ENCODE measurements at places on chromosomes 11 and 22.

DNA sequence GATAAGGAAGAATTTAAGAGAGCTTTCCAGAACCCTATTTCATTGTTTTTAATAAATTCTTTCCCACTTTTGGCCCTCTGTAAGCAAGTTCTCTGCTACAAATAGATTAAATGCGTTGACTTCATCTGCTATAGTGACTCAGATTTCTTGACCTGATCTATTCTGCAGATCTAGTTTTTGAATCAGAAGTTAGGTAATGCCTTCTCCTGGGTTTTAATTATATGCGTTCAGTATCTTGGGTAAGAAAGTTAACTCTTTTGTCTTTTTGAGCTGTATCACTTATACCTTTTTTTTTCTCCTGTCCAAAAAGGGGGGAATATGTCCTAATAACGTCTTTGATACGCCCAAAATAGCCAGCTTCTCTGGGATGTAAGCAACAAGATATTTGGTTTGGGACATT lies 2.4 kb upstream of the HEPHL1 start:
- no peak for DNase-seq

DNA sequence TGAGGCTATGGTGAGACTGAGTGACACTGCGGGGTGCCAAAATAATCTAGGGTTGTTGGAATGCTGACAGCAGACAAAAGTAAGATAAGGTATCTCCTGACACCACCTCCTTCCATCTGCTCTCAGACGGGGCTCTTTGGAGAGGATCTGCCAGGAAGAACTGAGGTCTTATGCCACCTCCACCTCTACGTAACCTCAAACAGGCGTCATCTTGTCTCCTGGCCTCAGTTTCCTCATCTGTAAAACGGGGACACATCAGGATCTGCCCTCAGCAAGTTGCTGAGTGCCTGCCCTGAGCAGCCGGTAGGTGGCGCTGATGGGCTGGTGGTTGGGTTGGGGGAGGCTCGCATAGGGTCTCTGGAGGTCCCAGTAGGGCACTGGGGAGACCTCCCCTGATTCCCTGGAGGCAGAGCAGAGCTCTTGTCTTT lies 1.7 kb upstream of the MYEOV start:
- no peak for DNase-seq

DNA sequence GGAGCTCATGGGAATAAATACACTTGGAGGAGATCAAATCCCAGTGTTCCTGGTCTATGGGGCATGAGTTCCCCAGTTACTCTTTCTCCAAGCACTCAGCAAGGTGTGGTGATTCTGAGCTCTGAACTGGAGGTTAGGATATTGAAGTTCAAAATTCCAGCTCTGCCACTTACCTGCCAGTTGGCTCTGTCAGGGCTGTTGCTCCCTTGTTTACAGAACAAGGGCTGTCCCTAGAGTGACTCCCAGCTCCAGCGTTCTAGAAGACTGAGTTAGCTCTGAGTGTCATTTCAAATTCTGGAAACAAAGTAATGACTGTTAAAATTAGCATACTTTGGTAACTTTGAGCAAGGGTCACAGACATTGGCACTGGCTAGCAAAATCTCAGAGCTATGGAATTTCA lies 69.7 kb upstream of the ZBED5 start:
- DNase-seq = no peak

DNA sequence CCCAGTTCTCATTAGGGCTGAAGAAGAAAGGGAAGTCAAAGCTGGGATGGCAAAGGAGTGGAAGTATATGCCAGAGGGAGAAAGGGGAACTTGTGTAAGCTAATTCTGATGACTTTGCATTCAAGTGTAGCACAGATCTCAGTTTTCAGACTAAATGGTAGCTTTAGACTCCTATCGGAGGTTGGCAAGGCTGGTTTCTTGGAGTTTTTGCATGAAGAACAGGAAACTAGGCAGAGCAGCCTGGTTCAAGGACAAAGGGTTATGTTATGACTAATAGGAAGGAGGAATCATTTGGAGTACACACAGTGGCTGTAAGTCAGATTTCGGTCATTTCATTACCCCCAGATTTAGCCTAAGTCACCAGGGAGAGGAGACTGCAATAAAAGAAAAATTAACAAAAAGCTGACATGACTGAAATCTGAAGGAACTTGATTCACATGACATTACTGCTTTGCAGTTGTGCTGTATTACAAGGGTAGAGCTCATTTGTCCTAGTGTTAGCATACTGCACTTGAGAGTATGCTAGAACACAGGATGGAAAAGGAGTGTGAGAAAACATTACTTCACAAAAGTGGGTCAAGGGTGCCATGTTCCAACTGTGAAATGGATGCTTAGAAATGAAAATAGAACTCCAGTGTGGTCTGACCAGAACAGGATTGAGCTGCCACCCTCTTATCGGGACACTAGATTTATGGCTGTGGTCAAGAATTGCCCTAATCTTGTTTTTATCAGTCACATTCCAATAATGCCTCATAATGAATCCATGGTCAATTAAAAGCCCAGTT lies 23.6 kb downstream of the ADM start:
- no peak for DNase-seq

- DNase-seq = no peak
Measured at GRCh38 chr11:61153593-61154095, 7.6 kb downstream of the VPS37C start.

GRCh38 chr11:21556926-21557325 lies 636.0 kb upstream of the ANO5 start:
- DNase-seq = no peak

All from RWPE1 (cell line).